ENCODE measurements at places on chromosomes 7 and 10.

GRCh38 chr10:79053481-79054202, 15.1 kb upstream of the ZMIZ1 start:
- no peak for DNase-seq

- no peak for DNase-seq
Measured at GRCh38 chr10:107443813-107444212, 279.3 kb upstream of the SORCS1 start.

- DNase-seq, result no peak
Measured at GRCh38 chr7:118870187-118870586, 645.7 kb downstream of the ANKRD7 start.

DNA sequence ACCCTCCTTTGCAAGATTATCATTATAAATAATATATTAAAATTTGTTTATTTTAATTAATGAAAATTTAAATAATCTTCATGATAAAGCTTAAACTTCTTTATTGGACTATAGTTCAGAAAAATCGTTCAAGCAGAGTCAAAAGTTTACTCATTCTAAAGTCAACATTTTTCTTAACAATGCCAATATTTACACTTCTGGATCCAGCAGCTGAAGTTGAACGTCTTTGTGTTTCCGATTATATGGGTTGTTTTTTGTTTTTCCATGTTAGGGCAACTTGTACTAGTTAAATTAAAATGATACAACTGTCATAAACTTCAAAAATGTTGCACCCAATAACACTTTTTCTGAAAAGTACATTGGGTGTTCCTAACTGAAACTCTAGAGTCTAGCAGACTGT, 43.8 kb downstream of the GRB10 start:
- no peak for DNase-seq

- no peak for DNase-seq
Measured at GRCh38 chr10:21527598-21528235, 2.2 kb upstream of the SKIDA1 start.

- DNase-seq, result peak; percentile 37
Measured at GRCh38 chr7:17297243-17297642, 1.2 kb upstream of the AHR start.

DNA sequence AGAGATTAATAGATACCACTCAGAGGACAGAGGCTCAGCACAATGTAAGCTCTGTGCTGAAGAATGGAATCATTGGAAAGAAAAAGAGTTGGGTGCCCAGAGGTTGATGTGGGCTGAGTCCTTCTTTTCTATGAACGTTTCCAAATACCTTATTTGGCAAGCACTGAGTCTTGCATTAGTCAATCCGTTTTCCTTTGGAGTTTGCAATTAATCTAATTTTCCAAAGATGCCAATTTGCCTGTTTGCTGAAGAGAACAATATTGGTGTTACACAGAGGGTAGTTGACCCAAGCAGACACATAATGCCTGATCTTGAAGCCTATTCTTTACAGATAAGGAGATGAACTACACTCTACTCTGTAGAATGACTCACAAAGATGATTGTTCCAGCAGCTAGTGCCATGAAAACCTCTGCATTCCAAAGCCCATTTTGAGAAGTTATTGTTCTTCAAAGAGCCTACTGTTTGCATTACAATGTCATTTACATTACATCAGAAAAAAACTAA, 55.4 kb upstream of the MET start:
- peak; percentile 32 for DNase-seq

- no peak for DNase-seq
Measured at GRCh38 chr10:75969031-75969430, 537.6 kb downstream of the LRMDA start.

- DNase-seq, result no peak
Measured at GRCh38 chr10:84038035-84038434, 101.3 kb upstream of the GHITM start.

DNA sequence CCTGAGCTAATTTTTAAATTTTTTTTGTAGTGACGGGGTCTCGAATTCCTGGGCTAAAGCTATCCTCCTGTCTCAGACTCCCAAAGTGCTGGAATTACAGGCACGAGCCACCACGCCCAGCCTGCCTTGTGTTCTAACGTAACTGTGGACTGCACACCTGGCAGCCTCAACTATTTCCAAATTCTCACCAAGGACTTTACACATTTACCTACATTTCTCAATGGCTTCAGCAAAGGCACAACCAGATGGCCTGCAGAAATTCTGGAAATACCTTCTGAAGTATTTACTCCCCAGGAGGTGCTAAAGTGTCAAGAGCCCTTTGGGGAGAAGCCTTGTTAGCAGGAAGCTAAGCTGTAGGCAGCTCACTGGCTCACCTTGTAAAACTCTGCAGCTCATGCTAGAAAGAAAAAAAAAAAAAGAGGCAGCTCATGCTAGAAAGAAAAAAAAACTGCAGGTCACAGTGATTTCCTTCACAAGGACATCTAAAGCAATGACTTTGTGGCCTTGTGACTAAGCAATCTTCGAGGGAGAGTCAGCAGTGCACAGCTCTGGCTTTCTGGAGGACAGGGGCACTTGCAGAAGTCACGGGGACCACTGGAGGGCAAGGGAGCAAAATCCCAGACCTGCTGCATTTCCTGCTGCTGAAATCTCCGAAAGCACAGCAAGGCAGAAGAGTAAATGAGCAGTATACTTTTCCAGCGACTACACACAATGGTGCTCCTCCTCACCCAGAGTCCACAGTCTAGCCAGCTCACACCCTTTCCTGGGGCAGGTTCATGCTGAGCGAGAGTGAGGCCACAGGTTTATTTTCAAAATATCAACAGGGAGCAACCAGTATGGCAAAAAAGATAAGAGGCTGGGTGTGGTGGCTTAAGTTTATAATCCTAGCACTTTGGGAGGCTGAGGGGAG, 40.4 kb downstream of the BAIAP2L1 start:
- peak; percentile 84 for DNase-seq

DNA sequence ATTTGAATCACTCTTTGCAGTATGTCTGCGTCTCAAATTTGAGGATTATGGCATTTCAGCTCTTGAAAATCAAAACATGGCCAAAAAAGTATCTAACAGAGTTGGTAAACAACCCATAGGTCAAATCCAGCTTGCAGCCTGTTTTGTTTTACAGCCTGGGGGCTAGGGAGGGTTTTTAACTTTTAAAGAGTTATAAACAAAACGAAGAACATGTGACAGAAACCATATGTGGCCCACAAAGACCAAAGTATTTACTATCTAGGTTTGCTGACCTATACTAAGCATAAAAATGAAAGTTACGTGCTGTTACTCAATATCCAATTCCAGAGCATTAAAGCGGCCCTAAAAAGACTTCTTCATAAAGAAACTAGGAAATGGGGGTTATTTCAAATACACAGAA, 55.5 kb upstream of the STARD3NL start:
- DNase-seq, result no peak

DNA sequence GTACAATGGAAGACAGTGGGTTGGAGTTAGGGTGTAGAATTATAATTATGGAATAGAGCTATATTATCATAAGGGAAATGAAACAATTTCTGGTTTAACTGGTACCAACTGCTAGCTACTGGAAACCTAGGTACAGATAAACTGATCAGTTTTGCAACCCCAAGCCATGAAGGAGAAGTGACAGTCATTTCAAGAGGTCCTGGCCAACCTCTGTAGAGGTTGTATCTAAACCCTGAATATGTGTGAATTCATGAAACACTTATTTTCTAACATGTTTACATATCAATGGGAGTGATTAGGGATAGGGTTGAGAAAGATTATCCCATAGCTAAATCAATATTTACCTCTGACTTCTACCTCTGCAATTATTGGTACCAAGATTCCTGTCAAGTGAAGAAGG, 29.9 kb upstream of the CC2D2B start:
- no peak for DNase-seq

DNA sequence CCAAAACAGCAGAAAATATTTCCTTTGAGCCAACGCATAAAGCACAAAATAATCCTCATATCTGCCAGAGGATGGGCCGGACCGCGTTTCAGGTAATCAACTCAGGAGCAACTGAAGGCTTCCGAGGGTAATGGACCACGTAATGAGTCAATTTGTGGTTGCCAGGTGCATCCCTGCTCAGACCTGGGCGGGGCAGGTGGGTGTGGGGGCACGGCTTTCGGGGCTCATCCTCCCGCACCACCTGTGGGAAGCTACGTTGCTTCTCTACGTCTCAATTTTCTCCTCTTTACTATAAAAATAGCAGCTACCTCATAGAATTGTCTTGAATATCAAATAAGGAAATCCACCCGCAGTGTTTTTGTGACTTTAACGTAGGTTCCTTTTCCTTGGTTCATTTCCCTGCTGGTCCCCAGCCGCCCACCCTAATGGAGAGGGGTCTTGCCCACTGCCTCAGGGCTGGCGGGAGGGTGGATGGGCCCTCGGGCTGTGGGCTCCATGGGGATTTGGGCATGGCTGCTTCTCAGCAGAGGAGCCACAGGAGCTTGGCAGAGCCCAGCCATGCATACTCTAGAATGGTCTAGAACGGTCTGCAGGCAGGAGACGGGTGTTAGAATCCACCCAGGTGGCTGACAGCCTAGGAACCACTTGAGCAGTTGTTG, 324.7 kb downstream of the ADARB2 start:
- DNase-seq, result no peak

DNA sequence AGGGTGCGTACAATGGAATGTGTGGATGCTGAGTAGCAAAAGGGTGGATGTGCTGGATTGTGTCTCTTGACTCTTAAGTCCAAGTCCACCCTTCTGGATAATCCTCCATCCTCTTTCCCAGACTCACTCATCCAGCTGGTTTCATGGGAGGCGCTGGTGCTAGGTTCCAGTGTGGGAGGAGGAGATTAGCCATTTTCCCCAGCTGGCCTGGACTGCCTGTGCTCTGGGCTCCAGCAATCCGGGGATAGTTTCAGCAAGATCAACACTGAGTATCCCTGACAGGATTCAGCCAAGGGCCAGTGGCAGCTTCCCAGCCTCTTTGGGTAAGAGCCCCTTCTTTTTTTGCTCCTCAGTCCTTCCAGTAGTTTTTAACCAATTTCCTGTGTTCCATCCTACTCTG, 21.6 kb upstream of the TRIL start:
- DNase-seq, result no peak

DNA sequence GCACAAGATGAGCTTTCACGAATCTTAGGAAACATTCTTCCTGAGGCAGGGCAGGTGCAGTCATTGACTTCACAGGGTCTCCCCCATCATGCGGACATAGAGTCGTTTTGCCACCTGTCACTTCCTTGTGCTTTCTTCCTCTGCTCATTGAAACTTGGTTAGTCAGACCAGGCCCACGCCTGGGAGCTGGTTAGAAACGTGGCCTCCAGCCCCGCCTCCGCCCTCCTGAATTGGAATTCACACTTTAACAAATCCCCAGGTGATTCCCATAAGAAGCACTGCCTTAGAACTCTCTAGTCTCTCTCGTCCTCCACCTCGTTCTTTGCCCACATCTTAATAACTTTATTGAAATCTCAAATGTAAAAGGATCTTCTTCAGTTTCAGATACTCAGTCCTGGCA, 265.5 kb upstream of the FZD8 start:
- DNase-seq, result no peak

DNA sequence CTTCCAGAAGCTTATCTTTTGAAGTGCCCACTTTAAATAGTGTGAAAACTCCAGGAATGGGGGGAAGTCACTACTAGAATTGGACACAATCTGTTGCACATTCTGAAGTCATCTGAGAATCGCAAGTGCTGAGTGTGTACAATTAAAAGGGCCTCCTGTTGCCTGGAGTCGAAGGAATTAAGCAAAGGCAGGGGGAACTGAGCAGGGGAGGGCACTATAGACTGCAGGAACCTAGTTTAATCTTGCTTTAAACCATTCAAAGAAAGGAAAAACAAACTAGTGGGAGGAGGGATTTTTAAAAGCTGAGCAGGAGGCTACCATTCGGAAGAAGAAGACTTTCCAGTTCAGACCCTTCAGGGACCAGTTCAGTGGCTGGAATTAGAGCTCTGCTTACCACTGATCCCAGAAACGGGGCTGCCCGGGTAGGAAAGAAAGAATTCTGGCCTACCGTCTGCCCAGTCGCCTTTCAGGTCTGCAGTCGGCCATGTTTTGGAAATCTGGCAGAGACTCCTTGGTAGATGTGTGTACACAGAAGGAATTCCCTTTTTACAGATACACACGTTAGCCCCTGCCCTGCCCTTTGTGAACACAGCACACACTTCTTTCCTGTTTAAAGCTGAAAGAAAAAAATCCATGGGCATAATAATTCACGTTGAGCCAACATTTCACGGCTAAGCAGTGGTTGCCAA, 610.6 kb upstream of the FOXK1 start:
- no peak for DNase-seq

DNA sequence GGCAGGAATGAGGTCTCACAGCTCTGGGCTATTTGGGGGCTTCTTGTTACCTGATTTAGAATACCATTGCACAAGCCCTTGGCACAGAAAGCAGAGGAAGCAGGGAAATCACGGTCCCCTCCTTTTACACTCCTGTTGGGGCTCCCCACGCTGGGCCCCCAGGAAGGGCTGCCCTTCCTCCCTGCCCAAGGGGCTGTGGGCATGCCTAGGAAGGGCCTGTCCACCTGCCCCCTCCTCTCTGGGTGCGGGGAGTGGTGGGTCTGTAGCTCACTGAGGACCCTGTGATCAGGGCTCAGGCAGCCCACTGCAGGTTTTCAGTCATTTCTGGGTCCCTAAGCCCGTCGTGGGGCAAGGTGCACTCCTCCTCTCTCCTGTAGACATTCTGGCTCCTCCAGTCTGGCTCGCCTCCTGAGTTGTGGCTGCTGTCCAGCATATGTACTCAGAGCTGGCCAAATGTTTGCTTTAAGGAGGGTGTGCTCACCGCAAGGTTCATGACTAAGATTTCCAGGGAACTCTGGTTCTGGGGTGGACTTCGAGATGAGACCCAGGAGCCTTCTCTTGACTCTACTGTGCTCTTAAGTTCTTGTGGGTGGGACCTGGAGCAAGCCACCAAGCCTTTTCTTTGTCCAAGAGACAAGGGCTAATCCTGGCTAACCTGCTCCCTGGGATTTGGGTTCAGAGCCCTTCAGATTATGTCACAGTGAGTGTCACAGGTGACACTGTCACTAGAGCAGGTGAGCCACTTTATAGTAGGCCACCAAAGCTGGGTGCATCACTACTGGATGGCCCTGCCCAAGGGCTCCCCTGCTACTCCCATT, 56.0 kb downstream of the TACR2 start:
- DNase-seq, result peak; percentile 70

GRCh38 chr10:59611048-59611447, 98.6 kb downstream of the SLC16A9 start:
- DNase-seq, result no peak

GRCh38 chr7:115099906-115100305, 178.0 kb downstream of the MDFIC start:
- peak; percentile 53 for DNase-seq

GRCh38 chr7:41174521-41174920, 528.4 kb downstream of the INHBA start:
- no peak for DNase-seq

- no peak for DNase-seq
Measured at GRCh38 chr7:4270941-4271715, 411.0 kb upstream of the FOXK1 start.

DNA sequence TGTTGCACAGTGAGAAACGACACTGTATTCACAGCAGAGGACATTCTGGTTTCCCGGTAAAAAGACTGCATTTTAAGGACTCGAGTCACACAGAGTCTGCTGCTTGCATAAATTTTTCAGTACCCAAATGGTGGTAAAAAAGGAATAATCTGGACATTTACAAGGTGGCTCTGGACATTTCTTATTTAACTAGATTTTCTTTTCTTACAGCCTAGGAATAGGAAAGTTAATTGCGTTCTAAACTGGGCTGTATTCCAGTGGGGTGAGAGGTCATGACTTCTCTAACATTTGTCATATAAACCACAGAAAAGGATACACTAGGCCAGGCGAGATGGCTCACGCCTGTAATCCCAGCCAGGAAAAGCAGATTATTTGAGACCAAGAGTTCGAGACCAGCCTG, 237.5 kb upstream of the KLF6 start:
- DNase-seq, result no peak

All from LoVo (cell line).